ELF-1 (cell line): ENCODE measurements at places on chromosomes 3 and 15.

GRCh38 chr15:93809516-93809915 is 421.8 kb upstream of the MCTP2 start:
- DNase-seq = no peak

GRCh38 chr3:67288466-67289106 is 290.5 kb downstream of the KBTBD8 start:
- no peak for DNase-seq

GRCh38 chr3:155790272-155790925 is 15.7 kb downstream of the C3orf33 start:
- DNase-seq = no peak

DNA sequence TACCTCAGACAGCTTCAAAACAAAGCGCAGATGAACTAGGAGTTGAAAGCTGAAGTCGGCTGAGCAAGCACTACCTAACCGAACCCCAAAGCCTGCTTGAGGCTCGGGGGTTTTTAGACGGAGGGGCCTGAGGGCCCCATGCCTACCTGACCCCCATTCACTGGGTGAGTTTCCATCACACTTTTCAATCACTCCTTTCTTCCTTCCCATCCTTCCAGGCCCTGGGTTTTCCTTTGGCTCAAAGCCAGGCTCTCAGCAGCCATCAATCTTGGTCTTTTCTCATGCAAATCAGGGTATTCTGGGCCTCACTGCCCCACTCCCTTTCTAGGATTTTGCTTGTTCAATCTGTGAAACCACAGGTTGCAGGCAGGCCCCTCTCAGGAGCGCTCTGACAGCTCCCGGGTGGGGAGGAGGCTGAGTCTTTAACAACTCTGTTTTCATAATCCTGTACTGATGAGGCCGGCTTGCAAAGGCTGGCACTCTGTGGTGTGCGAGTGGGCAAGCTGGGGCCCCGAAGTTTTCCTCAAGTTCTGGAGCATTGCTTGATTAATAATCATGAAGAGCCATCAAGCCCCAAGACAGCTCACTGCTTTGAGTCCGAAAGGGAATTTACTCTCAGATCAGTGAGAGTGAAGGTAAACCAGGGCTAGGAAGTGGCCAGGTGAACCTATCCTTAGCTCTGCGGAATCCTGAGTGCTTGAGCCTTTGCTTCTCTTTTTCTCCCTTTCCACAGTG is 97.6 kb downstream of the FRMD4B start:
- peak; percentile 92 for DNase-seq

DNA sequence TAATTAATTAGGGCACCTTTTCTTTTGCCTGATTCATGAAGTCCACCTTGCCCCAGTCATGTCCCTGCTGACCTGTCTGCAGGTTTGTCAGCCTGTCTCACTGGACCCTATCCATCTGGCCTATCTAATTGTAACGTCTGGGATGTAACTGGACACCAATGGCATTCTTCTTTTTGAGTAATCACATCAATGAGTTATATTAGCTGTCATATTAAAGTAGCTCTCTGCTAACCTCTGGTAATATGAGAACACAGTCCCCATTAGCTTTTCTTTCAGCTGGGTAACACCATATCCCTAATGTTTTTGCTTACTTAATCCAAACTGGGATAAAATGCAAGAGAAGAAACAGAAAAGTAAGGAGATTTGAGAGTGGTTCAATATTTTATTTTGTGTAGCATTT is 166.2 kb upstream of the VEPH1 start:
- no peak for DNase-seq

DNA sequence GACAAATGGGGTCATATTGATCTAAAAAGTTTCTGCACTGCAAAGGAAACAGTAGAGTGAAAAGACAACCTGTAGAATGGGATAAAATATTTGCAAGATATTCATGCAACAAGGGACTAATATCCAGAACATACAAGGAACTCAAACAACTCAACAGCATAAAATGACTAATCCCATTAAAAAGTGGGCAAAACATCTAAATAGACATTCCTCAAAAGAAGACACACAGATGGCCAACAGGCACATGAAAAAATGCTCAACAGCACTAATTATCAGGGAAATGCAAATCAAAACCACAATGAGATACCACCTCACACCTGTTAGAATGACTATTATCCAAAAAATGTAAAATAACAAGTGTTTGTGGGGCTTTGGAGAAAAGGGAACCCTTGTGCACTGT is 8.8 kb downstream of the SLC12A8 start:
- no peak for DNase-seq

DNA sequence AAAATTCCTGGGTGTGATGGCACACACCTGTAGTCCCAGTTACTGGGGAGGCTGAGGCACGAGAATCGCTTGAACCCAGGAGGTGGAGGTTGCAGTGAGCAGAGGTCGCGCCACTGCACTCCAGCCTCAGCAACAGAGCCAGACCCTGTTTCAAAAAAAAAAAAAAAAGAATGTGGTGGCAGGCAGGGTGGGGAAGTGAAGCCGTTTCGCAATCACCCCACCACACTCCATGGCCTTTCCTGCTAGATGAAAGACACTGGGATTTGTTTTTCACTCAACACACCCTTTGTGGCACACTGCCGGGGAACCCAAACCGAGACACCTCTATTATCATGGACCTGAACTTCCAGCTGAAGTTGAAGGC is 172.4 kb upstream of the IQSEC1 start:
- no peak for DNase-seq

DNA sequence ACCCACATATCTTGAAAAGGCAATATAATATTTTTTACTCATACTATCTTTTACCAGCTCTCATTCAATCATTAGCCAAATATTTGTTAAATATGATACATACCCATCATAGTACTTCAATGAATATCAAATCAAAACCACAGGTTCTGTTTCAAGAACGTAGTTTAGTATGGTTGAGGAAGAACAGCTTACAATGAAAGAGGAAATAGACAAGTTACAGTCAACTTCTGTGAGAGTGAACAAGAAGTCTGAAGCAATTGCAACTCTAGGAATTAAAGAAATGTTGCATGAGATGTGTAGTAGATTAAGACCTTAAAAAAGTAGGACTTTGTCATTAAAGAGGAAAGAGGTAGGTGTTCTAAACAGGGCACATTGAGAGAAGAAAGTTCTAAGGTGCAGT is 9.3 kb downstream of the BCHE start:
- DNase-seq = no peak

- DNase-seq = no peak
These were observed 53.9 kb downstream of the TMOD3 start for GRCh38 chr15:51883271-51883837.

- DNase-seq = no peak
These were observed 8.2 kb upstream of the SENP7 start for GRCh38 chr3:101521211-101521701.

DNA sequence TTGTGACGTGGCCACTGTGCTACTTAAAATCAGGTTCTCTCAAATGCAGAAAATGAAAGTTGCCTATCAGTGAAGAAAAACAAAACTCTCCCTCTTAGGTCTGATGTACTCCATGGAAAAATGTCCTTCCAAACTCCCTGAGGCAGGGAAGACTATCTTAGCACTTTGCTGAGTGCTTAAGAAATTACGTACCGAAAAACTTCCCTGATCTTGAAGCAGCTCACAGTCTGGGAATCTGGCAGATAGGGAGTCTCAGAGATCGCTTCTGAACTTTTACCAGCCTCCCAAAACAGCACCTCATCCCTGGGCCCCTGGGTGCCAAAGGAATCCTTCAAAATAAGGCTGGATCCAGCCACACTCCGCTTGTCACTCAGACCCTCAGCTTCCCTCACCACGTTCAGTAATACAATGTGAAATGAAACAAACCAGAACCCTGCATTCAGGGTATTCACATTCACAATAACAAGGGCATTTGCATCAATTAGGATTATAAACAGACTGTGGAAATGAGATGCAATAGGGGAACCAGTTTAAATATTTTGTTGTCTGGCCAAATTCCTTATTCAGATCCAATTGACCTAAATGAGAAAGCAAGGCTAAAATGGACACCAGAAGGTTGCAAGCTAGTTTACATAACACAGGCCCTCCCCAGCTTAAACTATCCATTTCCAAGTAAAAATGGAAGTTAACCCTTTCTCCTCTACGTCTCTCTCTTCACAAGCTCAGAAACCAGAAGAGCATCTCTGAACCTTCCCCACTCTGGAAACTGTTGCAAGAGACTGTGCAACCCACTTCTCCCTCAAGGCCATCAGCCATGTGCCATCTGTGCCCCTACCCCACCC is 20.9 kb downstream of the OSBPL10 start:
- peak; percentile 45 for DNase-seq

- no peak for DNase-seq
These were observed 90.3 kb upstream of the MEX3B start for GRCh38 chr15:82136120-82136519.

- no peak for DNase-seq
These were observed 772.4 kb upstream of the NR2F2 start for GRCh38 chr15:95558131-95558530.

DNA sequence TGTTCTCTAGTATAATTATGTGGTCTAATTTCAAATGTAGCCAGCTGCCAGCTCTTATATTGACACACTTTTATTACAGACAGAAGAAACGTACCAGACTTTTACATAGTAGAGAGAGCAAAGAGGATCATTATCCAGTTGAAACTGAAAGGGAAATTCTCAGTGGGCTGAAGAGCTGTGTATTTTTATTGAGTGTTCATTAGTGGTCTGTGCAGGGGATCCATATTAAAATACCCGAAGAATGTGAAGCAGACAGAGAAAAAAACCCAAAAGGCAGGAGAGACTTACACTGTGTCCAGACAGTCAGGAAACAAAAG is 41.3 kb downstream of the MYRIP start:
- no peak for DNase-seq

DNA sequence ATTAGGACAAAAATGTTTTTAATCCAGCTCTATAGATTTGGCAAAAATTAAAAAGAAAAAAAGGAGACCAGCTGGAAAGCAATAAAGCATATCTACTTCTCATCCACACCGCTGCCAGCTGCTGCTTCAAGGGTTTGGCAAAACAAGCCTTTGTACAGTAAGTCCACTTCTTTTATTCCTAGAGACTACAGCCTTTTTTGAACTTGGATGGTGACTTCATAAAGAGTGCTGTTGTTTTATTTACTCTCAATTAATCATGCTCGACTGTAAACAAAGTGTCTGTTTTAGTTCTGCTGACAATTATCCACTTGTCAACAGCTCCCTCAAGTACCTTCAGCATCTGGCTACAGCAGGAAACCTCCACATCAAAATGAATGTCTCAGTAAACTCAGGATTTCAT is 12.3 kb upstream of the FOXB1 start:
- DNase-seq = no peak

DNA sequence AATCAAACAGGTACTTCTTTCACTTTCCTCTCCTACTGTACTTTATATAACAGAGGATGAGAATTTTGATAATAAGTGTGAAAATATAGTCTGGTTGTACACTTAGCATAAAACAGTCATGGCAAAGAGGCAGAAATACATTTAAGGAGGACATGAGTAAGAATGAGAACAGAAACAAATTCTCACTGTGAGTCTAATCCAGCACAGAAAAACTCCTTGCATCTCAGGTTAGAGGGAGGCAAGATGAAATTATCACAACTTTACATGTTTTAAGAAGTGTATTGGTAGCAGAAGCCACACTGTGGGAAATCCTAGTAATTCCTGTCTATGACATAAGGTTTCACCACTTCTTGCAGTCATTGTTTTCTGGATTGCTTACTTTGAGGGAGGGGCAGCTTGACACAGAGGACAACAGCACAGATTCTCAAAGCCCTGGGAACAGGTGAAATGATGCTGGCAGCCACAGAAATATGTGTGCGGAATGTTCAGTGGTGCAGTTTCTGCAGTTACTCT is 733.6 kb upstream of the GBE1 start:
- DNase-seq = no peak

- DNase-seq = no peak
These were observed 7.3 kb upstream of the CYP11A1 start for GRCh38 chr15:74374648-74375302.

DNA sequence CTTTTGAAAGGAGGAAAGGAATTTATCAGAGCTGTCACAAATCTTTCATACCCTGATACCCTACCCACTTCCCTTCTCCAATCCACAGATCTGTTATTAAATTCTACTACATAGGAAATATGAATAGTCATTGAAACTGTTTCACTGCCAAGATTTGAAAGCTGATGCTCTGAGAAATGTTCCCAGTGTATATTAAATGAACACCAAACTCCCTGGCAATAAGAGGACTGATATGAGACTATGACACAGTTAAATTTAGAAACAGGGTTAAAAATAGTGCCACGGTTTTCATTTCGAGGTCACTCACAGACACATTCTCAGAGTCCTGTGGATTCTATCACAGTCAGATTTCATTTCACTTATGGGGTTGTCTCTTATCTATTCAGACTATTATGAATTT is 27.2 kb upstream of the GBE1 start:
- no peak for DNase-seq

DNA sequence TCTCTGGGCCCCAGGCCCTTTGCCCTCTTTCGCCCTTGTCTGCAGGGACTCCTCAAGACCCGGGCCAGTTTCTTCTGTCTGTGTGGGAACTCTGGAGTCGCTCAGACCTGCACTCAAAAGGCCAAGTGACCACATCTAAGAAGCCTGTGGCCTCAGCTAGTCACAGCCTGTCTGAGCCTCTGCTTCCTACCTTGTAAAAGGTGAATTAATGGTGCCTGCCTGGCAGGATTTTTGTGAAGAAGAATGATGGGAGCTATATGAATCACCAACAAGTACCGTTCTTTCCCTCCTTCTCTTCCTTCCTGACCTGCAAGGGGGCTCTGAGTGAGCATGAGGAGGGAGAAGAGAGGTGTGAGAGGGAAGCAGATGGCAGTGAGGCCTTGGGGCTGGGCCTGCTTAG is 7.5 kb downstream of the PLIN1 start:
- DNase-seq = no peak

GRCh38 chr3:47425383-47425778 is 44.6 kb downstream of the PTPN23 start:
- DNase-seq = no peak

- no peak for DNase-seq
These were observed 125.3 kb upstream of the SKOR1 start for GRCh38 chr15:67700023-67700422.

GRCh38 chr3:32262201-32262600 is 23.7 kb downstream of the CMTM8 start:
- DNase-seq = no peak

GRCh38 chr15:55969582-55969981 is 23.8 kb downstream of the NEDD4 start:
- DNase-seq = peak; percentile 14

- DNase-seq = no peak
These were observed 19.0 kb downstream of the SPG21 start for GRCh38 chr15:64970698-64971097.

DNA sequence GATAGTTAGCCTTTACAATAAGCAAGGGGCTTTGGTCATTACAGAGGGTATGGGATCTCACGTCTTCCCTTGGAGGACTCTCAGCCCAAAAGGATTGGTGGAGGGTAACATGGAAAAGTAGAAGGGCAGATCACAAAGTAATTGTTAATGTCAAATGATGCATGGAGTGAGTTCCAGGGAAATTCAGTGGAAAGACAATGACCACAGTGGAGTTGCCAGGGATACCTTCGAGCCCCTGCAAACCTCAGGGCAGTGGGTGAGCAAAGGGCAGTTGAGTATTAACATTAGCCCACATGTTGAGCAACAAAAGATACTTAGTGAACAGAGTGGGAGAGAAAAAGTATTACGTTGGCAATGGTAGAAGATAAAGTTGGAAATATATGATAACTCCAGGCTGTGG is 593.4 kb upstream of the NR2F2 start:
- no peak for DNase-seq
